ENCODE measurements at places on chromosomes 16 and 17. TPM values are rescaled to one million over a fixed set of nuclear protein-coding genes. Genes with fewer than 3 reads are reported as not detected.

DNA sequence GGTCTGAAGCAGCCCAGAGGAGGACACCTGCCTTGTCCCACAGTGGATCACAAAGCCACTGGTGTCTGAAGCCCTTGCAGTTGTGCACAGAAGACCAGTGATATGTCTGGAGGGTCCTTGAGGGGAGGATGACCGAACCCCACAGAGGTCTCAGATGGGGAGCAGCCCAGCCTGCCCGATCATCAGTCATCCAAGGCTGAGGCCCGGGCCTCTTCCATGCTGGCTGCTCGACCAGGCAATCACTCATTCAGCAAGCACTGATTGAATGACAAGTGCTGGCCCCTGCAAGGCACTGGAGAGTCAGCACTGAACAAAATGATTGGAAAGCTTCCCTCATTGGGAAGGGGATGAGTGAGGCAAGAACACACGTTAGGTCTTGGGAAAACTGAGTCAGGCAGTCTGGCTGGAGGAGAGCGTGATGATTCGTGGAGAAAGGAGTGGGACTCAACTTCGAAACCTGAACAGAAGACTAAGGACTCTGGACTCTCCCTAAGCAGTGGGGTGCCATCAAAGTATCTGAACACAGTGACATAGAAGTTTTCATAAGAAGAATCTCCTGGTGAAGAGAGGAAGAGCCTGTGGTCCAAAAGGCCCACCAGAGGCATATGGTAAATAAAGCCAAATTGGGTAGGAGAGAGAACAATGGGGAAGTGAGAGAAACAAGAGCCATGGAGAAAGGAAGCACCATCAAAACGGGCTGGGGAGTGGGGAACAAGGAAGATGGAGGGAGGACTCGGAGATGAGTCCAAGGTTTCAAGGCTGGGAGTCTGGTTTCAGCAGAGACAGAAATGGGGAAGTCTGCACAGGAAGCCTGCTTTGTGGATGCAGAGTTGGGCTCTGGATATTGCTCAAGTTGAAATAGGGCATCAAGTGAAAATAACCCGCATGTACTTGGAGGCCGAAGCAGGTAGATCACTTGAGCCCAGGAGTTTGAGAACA, 10.2 kb downstream of the PIK3R5 start:
- DNase-seq, result no peak

- peak; percentile 68 for DNase-seq
Observed at GRCh38 chr17:49193513-49194296, 16.7 kb downstream of the GNGT2 start.

DNA sequence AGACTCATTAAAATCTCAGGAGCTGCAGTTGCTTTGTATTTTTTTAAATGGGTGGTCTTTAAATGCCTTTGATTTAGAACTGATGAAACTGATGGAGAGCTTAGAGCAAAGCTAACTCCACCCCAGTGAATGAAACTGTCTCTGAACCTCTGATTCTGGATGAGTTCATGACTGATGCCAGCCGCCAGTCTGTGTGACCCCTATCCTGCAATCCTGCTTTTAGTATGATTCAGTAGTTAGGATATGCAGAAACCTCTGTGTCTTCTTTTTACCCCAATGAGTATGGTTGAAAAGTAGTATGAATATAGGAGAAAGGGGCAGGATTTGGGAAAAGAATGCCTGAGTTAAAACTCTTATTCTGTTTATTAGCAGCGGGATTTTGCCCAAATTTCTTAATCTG, 12.3 kb upstream of the SALL1 start:
- DNase-seq, result no peak

- DNase-seq, result no peak
Observed at GRCh38 chr16:89426736-89427530, 63.4 kb downstream of the ANKRD11 start.

DNA sequence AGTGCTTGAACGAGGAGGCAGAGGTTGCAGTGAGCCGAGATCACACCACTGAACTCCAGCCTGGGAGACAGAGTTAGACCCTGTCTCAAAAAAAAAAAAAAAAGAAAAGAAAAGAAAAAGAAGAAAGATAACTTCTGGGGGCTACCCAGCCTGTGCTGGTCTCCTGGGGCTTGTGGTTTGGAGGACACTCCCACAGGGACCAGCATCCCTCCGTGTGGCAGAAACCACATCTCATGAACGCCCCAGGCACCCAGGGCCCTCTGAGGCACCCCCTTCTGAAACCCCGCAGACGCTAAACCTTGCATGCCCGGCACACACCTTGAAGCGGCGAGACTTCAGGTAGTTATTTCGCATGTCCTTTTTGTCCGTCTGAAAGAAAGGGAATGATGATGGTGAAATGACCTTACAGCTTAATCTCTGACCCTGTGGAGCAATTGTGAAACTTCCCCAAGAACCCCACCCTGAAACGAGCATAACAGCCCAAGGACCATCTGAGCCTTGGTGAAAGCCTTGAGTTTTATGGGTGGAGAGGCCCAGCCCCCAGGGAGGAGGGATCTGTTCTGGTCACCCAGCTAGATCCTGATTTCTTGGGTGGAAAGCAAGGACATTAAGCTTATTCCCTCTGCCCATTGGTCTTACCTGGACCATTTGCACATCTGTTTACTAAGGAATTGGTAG, 55.0 kb downstream of the CNGB1 start:
- DNase-seq, result no peak

GRCh38 chr17:4506892-4507291, 8.2 kb downstream of the SPNS2 start:
- no peak for DNase-seq

GRCh38 chr17:27535975-27536374, 79.7 kb downstream of the KSR1 start:
- no peak for DNase-seq

GRCh38 chr16:30615358-30616091, 5.3 kb upstream of the ZNF689 start:
- DNase-seq, result peak; percentile 75

GRCh38 chr16:48609652-48610029, 339 bp downstream of the N4BP1 start:
- DNase-seq, result peak; percentile 70

- DNase-seq, result no peak
Observed at GRCh38 chr17:66175892-66176291, 16.0 kb downstream of the CEP112 start.

DNA sequence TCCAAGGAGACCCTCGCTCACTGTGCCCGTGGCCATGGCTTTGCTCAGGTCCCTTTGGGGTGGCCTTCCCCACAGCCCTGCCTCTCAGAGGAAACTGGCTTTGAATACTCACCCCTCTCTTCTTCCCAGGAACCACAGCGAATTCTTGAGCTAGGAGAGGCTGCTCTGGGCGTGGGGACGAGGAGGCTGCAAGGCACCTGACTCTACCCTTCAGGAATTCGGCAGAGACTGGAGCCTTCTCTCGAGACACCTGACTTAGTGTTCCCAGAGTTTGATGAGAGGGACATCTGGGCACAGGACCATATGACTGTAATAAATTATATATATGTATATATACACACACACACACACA, 6.2 kb downstream of the LLGL2 start:
- no peak for DNase-seq

DNA sequence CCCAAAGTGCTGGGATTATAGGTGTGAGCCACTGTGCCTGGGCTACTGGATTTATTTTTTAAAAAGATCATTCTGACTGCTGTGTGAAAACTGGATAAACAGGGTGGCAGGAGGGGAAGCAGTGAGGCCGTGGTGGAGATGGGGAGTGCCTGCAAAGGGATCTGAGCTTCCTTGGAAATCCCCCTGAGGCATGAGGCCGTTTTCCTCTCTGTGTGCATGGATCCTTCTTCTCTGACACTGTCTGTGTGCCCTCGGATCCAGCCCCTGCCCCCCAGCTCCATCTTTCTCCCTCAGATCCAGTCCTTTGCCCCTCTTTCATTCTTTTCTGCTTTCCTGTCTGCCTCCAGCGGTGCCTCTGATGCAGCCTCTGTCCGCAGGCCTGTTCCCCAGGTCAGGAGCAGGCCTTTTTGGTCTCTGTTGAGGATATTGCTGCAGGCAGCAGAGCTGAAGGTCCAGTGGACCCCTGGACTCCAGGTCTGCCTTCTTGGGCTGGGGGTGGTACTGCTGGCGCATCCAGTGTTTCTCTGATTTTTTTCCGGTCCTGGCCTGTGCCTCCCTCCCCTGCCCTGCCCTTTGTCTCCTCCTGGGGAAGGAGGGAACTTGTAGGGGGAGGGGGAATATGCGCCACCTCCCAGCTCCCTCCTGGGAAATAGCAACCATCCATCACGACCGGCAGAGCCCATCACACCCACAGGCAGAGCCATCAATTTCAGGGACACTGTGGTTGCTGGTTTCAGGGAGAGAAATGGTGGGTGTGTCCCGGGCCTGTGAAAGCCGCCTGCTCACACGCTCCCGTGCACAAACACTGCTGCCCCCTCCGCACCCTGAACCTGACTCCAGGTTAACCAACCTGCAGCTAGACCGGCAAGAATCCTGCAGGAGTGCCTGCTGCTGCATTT, 17.0 kb downstream of the MGAT5B start:
- DNase-seq, result no peak

GRCh38 chr17:78789663-78790181, 7.6 kb upstream of the CYTH1 start:
- DNase-seq, result peak; percentile 83

DNA sequence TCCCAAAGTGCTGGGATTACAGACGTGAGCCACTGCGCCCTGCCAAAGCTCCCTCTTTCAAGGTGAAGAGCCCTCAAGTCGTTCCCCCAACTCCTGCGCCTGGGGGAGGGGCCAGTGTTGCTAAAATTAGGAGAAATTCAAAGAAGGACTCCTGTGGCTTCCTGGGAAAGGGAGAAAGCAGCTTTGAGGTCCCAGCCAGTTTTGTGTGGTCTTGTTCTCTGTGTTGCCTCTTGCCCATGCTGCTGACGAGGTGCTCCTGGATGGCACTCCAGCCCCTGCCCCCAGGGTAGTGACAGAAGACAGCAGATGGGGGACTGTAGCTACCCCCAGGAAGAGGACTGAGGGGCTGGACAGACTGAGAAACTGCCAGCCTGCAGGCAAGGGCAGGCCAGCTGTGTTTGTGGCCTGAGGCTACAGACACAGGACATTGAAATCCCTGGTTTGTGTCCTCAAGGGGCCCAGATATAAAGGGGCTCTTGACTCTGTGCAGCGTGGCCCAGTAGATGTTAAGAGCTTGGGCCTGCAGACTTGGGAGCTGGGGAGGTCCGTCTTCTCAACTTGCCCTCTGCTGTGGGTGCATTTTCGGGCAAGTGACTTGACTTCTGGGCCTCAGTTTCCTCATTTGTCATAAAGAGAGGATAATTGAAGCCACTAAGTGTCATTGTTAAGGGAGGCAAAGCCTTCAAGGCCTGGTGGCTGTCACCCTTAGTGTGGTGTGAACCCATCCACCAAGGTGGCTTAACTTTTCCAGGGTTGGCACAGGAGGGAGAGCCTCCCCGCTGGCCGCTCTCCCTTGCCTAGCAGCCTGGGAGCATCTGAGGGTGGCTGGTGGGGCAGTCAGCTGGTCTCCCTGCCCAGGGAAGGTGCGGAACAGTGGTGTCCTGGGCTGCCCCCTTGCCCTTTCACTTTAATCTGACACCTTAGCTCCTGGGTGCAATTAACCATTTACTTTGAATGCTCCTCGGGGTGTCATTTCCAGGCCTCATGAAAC, 4.1 kb downstream of the UBALD2 start:
- peak; percentile 39 for DNase-seq

DNA sequence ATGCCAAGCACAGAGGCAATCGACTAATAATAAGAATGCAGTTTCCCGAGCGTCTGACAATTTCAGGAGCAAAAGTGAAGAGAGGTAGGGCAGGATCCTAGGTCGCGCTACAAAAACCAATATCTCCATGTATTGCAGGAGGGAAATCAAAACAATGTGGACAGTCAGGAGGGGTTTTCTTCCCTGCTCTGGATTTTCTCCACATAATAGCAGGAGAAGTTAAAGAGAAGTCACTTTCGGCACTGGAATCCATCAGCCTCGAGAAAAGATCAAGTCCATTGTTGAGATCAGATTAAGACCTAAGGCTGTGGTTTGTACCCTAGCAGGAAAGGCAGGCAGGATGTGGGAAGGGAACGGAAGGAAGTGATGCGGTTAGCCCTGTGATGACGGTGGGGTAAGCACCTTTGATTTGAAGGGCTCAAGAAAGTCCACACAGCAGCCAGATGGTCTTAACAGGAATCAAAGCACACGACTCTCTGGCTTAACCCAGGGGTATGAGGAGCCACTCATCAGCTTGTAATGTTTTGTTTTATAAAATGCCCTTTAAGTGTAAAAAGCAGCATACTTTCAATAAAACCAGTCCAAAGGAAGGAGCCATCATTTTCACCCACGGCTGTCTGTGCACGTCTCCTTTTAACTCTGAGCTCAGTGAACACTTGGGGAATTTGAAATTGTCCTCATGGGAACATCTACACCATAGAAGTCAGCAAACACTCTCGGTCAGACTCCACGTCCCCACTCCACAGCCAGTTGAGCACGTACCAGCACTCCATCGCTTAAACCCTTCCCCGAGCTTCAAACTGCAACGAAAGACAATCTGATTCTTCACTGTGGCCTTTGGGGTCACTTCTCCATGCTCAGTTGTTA, 15.8 kb upstream of the AKTIP start:
- peak; percentile 76 for DNase-seq

GRCh38 chr16:70421473-70422311, 17.2 kb downstream of the ST3GAL2 start:
- DNase-seq, result no peak

GRCh38 chr16:66481943-66482390, 54.9 kb downstream of the BEAN1 start:
- no peak for DNase-seq

GRCh38 chr17:550041-550398, 164.6 kb downstream of the VPS53 start:
- no peak for DNase-seq

GRCh38 chr17:19448341-19449268, 37.6 kb downstream of the RNF112 start:
- no peak for DNase-seq

- peak; percentile 66 for DNase-seq
Observed at GRCh38 chr16:30185683-30186421, 2.5 kb downstream of the CORO1A start.

DNA sequence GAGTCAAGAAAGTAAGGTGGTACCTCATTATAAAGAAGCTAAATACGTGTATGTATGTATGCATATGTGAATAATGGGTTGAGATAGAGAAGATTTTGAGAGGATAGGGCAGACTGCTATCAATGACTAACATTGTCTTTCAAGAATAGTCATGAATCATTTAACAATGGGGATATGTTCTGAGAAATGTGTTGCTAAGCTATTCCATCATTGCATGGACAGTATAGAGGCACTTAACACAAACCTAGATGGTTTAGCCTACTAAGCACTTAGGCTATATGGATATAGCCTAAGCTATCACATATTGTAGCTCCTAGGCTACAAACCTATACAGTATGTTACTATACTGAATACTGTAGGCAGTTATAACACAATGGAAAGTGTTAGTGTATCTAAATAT, 45.2 kb downstream of the TBC1D26 start:
- no peak for DNase-seq

DNA sequence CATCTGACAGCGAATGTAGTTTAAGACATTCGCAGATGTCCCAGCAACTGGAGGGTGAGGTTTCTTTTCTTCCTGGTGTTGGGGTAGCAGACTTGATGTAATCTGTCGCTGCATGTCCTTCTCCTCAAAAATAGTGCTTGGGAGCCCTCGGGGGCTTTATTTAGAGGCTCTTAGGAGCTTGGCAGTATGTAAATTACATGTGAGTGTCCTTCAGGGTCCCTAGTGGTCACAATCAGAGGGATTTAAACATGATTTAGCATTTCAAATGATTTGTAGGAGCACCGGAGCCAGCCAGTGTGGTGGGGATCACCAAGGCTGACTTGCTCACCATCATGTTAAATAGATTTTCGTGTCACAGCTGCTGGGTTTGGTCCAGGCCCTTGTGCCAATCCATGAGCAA, 8.8 kb upstream of the SALL1 start:
- no peak for DNase-seq

Gene USP43
- total RNA-seq, result not detected

Gene EPN3
- 12.6 TPM for total RNA-seq

Gene RTN4RL1
- 1.7 TPM for total RNA-seq

Gene OSGIN1
- 5.7 TPM for total RNA-seq

Gene CRYM
- 224 TPM for total RNA-seq

Gene CIITA
- total RNA-seq, result 6.4 TPM

Gene PLXDC1
- 11.4 TPM for total RNA-seq
